ENCODE measurements at places on chromosomes 12 and 14.
A peak's percentile ranks its signal among the peaks of the same experiment; 100 is the strongest.

- no peak for DNase-seq
These were observed 19.3 kb upstream of the TMEM120B start for GRCh38 chr12:121693155-121693687.

GRCh38 chr14:50116966-50117365 is 594 bp upstream of the VCPKMT start:
- no peak for DNase-seq

DNA sequence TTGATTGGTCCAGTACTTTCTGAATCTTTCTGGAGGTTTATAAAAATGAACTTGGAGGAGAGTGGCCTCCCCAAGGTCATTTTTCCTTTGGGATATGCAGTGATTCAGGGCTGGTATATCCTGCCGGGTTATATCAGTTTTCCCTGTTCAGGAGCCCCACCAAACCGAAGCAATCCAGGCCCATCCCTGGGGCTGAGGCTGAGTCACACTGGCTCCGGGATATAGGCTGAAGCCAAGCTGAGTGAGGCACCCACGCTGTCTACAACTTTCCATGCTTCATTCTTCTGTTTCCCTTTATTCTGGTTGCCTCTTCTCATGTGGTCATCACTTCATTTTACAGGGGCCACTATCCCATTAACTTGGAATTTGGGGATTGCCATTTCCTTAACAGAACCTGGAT is 3.4 kb downstream of the SSPN start:
- no peak for DNase-seq

DNA sequence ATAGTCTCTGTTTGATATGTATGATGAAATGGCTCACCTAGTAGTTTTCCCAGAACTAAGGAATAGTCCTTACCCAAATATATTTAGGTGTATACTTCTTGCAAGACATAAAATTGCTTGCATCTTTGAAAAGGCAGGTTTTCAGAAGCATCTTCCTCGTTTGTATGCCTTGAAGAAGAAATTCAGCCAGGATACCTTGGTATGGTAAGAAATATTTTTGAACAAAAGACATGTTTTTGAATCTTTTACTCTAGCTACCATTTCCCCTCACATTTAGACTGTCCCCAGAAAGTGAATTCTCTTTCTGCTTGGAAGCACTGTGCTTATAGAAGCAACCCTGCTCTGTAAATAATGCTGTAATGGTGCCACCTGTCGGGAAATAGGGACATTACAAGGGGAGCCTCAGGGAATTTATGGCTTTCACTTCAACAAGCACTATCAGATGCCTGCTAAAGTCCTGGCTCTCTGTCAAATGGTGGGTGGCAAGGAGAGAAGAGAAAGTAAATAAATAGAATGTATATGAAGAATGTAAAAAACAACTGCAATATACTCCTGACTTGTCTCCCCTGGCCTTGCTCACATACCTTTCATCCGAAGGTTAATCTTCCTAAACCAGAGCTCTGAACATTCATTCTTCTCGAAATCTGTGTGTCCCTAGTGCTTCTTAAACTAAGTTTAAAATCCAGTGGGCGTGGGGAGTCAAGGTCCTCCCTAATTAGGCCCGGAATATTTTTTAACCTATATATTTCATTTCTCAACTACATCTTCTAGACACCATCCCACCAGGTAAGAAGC is 6.1 kb downstream of the CCDC184 start:
- peak; percentile 49 for DNase-seq

DNA sequence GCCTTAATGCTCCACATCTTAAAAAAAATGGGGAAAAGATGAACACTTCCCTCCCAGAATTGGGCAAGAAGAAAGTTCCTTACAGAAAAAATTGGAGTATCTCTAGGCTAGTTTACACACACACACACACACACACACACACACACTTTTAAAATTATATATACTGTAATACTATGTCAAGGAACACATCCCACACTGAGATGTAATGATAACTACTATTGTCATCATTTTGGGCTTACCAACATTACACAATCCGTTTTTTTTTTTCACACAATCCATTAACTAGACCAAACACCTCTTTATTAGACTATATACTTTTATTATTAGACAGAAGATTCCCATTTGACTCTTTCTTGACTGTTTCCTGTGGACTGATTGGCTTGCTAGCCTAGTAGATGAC is 2.5 kb downstream of the LTBR start:
- no peak for DNase-seq

DNA sequence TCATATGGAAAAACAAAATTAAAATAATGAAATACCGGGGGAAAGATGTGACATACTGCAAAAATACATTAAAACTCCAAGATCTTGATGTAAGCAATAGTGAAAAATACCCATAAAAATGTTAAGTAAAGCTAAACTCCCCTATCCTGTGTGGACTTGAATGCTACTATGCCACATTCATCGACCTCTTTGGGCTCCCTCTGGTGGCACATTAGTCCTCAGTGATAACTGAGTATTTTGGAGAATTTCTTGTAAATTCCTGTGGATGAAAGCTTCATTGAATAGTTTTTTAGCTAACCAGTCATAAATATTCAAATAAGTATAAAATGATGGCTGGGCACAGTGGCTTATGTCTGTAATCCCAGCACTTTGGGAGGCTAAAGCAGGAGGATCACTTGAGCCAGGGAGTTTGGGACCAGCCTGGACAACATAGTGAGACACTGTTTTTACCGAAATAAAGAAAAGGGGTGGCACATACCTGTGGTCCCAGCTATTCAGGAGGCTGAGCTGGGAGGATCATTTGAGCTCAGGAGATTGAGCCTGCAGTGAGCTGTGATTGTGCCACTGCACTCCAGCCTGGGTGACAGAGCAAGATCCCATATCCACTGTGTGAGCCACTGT is 42.4 kb upstream of the SGPP1 start:
- DNase-seq, result peak; percentile 72

DNA sequence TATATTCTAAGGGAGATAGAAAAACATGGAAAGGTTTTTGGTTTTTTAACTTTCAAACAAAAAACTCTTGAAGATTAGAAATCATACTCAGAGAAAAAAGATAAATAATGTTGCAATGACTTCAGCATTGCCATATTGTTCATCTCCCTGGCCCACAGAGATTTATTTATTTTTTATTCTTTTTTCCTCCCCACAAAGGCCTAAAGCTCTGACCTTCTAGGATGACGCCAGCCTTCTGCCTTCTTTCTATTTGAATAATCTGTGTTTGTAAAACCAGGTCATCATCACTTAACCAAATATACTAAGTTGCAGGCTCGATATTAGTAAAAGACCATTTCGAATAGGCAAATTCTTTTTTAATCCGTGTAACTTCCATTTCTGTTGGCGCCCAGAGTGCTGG is 4.4 kb upstream of the DCP1B start:
- no peak for DNase-seq

DNA sequence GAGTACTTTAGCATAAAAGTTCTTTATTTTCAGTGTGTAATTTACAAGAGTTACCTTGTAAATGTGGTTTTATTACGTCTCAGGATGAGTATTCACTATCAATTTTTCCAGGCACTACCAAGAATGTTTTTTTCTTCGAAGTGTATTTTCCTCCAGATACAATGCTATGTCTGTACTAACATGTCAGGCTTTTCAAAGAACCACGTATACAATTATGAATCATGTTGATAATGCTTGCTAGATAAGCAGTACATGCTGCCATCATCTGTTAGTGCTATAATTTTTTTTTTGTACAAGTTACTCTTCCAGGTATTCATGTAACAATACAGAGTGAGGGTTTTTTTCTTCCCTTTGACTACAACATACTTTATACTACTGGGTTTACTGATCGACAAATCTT is 5.6 kb upstream of the KANSL2 start:
- no peak for DNase-seq

GRCh38 chr14:50805396-50805795 is 25.6 kb downstream of the NIN start:
- DNase-seq, result no peak

- no peak for DNase-seq
These were observed 31.2 kb upstream of the DYNC1H1 start for GRCh38 chr14:101933209-101933608.

DNA sequence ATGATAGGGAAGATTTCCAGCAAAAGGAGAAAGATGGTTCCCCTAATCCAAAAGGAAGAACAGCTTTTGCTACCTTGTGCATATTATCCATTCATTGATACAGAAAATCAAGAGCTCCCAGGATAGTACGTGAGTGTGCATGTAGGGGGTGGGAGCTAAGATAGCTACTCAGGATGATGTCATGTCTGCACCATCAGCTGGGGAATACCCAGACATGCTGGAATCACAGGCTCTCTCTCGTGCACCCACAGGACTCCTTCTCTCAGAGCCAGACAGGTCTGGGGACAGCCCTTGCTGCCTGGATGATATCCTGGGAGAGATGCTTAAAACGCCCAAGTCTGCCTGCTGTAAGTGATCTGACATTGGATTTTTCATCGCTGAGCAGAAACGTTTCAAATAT is 38.9 kb downstream of the FOXN3 start:
- peak; percentile 76 for DNase-seq
